ENCODE measurements at places on chromosomes 1 and 21.

DNA sequence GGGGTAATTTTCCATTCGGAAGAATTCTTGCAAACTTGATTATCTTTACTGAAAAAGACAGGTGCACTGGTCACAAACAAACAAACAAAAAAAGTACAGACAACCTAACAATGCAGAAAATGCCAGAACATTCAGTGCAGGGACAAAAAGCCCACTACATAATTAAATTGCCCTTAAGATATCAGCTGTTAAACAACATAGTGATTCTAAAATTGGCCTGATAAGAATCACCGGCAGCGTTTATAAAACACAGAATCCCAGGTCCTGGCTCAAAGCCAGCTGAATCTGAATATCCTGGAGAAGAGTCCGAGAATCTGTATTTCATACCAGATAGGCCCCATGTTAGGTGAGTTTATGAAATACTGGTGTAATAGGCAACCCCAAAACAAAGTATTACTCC lies 6.1 kb downstream of the PLPP3 start:
- DNase-seq, result no peak

DNA sequence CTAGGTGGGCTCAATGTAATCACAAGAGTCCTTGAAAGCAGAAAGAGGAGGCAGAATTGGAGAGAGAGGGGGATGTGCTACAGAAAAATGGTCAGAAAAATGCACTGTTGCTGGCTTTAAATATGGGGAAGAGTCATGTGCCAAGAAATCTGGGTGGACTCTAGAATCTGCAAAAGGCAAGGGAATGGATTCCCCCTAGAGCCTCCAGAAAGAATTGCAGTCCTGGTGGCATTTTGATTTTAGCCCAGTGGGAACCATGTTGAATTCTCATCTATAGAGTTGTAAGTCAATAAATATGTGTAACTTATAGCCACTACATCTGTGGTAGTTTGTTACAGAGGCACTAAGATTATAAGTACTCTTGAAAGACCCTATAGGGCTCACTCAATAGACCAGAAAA lies 210.3 kb downstream of the ASTN1 start:
- no peak for DNase-seq

DNA sequence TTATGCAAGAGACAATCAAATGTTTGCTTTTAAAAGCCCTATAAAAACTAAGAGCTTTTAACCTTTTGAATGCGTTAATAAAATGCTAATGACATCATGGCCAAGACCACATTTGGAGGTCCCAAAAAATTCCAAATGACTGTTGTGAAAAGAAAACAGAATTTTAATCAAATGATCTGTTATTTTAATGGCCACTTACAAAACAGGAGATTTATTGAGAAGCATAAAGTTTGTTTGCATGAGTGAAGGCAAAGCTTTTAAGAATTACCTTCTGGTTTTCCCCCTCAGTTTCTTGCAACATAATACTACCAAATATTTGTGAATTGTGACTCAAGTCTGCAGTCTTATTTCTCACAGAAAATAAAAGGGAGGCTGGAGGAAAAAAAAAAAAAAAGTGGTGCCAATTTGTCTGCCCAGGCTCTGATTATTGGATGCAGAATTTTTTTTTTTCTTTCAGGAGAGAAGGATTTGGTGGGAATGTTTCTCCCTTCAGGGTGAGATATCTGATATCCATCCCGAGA lies 60.7 kb downstream of the GORAB start:
- no peak for DNase-seq

DNA sequence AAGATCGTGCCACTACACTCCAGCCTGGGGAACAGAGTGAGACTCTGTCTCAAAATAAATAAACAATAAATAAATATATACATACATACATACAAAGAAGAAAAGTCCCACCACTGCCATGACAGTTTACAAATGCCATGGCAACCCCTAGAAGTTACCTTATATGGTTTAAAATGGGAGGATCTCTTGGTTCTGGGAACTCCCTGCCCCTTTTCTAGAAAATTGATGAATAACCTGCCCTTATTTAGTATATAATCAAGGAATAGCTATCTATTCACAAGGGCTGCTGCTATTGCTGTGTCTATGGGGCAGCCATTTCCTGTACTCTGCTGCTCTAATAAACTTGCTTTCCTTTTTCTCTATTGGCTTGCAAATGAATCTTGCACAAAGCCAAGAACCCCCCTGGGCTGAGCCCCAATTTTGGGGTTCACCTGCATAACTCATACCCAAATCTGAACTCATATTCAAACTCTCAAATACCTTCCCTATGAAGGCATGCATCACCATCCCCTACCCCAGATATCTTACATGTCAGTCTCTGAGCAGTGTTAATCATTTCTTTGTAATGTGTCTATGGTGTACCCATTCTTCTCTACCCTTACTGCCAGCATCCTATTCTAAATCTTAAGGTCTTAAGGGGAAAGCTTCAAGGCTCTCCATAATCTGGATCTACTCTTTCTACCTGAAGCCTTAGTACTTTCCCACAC lies 9.0 kb downstream of the GON4L start:
- DNase-seq, result no peak

GRCh38 chr1:246923900-246924299 lies 7.8 kb downstream of the AHCTF1 start:
- DNase-seq, result no peak

DNA sequence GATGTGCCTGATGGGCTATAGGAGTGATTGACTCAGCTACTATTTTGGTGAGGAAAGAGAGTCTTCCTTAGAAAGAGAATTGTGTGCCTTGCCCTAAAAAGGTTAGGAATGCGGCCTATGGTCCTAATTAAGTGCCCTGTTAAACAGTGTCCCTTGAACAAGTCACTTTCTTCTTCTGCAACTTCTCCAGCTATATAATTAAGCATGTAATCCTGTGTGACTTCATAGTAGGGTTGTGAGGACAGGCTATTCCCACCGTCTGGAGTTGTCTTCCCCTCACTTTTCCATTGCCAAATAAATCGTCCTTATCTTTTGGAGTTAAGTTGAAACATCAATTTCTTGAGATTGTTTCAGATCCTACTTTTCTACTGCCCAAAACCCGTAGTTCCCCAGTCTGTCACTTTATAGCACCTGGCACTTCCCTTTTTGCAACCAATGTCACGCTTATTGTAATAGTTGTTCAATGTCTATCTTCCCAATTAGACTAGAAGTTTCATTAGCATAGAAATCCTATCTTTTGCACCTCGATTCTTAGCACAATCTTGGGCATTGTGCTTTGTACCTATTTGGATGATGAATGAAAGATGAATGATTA lies 27.6 kb upstream of the SLC16A1 start:
- no peak for DNase-seq

DNA sequence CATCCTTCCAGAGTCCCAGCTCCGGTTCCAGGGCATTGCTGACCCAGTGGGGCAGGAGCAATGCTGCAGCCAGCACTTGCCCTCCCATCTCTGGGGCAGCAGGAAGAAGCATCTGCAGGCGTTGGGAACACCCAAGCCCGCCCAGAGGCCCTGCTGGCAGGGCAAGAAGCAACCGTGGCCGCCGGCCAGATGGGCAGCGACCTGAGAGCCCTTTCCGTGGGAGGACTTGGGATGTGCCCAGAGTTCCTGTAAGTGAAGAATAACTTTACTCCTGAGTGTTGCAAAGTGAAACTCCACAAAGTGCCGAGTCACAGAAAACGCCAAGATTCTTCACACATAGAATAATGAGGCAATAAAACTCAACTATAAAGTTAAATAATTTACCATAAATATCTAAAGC lies 46.0 kb downstream of the GRIK3 start:
- DNase-seq, result no peak

DNA sequence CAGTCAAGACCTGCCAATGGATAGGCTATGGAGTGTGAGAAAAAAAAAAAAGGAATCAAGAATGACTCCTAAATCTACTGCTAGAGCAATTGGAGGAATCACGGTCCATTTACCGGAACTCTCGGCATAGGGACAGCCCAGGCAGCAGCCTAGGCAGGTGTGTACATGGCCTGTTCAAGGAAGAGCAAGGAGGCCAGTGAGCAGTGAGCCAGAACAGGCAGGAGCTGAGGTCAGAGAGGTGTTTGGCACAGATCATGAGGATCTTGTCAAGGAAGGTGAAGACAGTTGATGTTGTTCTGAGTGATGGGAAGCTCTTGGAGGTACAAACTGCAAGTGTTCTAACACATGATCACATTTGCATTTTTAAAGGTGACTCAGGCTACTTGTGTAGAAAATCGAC lies 40.6 kb upstream of the HHAT start:
- no peak for DNase-seq

- no peak for DNase-seq
Measured at GRCh38 chr1:34002810-34003209, 138.9 kb downstream of the HMGB4 start.

- DNase-seq, result no peak
Measured at GRCh38 chr1:173190101-173190936, 16.8 kb downstream of the TNFSF4 start.

GRCh38 chr1:228798035-228798434 lies 62.8 kb downstream of the RHOU start:
- no peak for DNase-seq

DNA sequence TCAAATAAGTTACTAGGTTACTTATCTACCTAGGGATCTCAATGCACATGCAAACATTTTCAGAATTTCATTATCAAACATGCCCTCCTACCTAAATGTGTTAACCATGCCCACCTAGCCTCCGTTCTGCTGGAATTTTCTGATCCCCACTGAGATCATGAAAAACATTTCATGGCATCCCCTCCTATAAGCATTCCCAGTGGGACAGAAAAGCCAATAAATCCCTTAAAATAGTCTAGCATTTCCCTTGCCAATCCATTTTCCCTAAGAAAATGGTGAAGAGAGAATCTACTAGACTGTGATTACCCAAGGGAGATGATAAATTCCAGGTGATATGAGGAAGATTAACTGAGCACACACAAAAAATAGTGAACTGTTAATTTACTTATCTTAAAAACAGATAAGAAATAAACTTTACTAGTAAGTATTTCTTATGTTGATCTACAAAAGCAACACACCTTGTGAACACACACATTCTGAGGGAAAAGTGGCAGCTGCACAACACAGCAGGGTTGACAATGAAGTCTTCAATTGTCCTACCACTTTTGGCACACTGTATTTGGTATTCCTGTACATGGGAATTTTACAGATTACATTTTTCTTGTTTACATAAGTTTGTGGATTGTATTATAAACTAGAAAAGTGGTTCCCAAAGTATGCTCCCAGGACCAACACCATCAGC lies 49.6 kb downstream of the ARID4B start:
- no peak for DNase-seq

- no peak for DNase-seq
Measured at GRCh38 chr1:27544834-27545233, 54.9 kb upstream of the WASF2 start.

- no peak for DNase-seq
Measured at GRCh38 chr1:164673584-164674214, 114.7 kb downstream of the PBX1 start.

DNA sequence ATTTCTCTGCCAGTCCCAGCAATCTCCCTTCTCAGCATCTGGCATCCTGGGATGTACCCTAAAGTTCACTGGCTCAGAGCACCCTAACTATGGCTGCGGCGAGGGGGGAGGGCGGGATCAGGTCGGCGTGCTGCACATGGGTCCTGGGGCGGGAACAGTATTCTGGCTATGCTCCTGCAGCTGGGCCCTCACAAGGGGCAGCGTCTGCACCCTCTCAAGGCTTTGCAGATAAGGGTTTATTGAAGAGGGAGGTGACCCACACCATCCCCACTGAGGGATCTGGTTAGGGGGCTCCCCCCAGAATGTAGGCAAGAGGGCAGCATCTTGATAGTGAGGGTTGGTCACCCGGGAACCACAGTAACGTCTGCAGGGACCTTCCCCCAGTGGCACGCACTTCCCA lies 44.9 kb upstream of the PCBP3 start:
- DNase-seq, result no peak

DNA sequence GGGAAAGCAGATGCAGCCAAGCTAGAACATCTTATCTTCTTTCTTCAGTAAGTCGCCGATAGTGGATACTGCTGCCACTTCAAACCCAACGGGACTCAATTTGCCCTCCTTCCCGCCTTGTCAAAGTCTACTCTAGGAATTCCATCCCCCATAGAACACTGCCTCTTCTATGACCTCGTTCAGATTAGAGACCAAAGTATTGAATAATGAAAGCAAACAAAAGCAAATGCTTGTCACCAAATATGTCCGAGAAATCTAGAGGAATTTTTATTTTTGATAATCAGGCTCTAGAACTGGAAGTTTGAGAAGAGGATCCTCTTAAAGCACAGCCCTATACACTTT lies 853 bp upstream of the RRAGC start:
- no peak for DNase-seq

GRCh38 chr1:87765681-87766070 lies 437.0 kb downstream of the LMO4 start:
- DNase-seq, result no peak

- DNase-seq, result no peak
Measured at GRCh38 chr1:93652323-93652949, 29.2 kb downstream of the BCAR3 start.

DNA sequence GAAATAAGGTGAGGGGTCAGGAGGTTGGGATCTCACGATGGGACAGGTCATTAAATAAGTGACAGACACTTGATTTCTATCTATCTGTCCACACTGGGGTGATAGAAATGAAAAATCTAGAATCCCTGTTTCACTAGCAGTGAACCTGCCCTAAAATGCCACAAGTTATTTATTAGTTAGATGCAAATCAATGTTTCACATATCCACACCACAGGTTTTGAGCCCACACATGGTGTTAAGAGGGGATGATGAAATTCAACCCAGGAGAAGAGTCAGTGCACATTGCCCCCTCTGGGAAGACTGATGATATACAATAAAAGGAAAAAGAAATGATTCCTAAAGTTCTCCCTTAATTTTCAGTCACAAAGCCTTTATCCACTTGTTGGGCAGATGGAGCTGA lies 10.1 kb upstream of the NTPCR start:
- no peak for DNase-seq

- DNase-seq, result no peak
Measured at GRCh38 chr1:20223551-20224419, 37.5 kb upstream of the PLA2G2C start.

DNA sequence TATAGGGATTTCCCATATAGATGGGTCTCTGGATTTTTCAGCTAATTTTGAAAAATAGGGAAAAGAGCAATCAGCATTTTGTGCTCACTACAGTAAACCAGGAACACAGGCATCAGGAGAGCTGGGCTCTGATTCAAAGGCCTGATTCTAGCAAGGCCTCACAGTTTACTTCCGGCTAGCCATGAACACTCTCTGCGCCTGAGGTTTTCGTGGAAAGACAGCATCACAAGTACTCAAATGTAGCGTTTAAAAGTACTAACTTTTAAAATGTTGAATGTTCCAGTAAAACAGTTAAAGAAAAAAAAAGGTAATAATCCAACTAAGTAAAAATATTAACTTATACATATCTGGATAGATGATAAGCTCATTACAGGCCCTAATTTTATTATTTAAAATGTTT lies 120.6 kb downstream of the SLC45A1 start:
- no peak for DNase-seq

DNA sequence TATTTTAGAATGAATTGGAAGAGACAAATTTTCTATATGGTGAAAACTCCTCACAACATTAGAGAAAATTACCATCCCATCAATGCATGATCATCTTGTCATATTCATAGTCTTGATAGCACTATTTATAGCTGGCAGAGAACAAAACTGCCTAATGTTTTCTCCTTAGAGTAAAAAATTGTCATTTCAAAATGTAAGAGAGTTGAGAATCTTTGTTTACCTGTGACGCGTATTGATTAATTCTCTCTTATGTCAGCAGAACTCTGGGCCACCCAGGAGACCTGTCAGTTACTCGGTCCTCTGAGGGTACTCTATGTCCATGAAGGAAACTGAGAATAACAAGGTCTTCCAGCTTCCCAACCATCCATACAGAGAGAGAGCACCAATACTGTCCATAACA lies 381.4 kb upstream of the ZP4 start:
- no peak for DNase-seq

GRCh38 chr1:168960595-168960994 lies 145.9 kb upstream of the ATP1B1 start:
- DNase-seq, result no peak

All from SIG-M5 (cell line).